H9 (cell line): ENCODE measurements at places on chromosomes 6 and 20. TPM values are rescaled to one million over a fixed set of nuclear protein-coding genes. Genes with fewer than 3 reads are reported as not detected.

GRCh38 chr20:57164872-57165271 is 101.6 kb downstream of the BMP7 start:
- H3K4me3 ChIP-seq = peak overlapping the region; percentile 10; the same call in 1 of the 3 replicates
- no peak overlapping the region for H3K27ac ChIP-seq
- H3K36me3 ChIP-seq = peaks cover 5% of the 10 kb centered on the region; the same call in 2 of the 3 replicates
- DNase-seq = no peak
- H3K4me1 ChIP-seq = no peaks in the 10 kb centered on the region

DNA sequence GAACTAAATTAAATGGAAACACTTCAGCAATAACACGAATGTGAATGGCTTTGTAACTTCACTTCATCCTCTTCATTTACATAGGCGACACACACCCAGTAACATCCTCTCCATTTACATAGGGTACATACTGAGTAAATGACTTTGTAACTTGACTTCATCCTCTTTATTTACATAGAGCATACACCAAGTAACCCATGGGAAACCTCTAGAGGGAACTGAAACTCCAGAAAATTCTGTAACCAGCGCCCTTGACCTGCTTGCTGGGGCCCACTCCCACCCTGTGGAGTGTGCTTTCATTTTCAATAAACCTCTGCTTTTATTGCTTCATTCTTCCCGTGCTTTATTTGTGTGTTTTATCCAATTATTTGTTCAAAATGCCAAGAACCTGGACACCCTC is 81.6 kb upstream of the OPRM1 start:
- H3K27me3 ChIP-seq = no peaks in the 10 kb centered on the region
- peaks cover 2% of the 10 kb centered on the region for H3K36me3 ChIP-seq
- H3K4me1 ChIP-seq = peaks cover 2% of the 10 kb centered on the region; the same call in 1 of the 2 replicates
- no peak overlapping the region for H3K4me3 ChIP-seq
- no peak overlapping the region for H3K27ac ChIP-seq

GRCh38 chr6:21091411-21091810 is 502.1 kb upstream of the SOX4 start:
- no peak for DNase-seq
- no peaks in the 10 kb centered on the region; the same call in 1 of the 2 replicates for H3K4me1 ChIP-seq
- no peak overlapping the region for H3K4me3 ChIP-seq
- no peak overlapping the region for H3K27ac ChIP-seq
- peaks cover 2% of the 10 kb centered on the region; the same call in 2 of the 3 replicates for H3K36me3 ChIP-seq
- H3K27me3 ChIP-seq = no peaks in the 10 kb centered on the region

DNA sequence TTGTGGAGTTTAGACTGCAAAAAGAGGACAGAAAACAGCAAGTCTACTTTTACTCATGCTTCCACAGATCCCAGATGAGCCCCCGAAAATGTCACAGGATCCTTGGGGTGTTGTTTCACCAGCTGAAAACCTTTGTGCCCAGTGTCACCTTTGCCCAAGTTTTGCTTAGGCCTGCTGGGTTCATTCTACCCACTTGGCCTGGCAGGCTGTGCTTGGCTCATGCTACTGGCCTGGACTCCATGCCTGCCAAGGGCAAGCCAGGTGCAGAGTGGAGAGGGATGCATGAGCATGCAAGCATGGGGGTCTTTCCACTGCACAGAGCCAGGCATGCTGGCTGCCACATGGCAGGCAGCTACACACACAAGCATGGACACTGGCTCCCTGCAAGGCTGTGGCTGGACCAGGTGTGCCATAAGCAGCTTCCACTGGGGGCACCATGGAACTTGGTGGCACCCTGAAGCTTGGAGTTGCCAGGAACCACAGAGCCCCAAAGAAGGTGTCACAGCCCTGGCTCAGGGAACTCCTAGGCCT is 1082.0 kb downstream of the KHDRBS2 start:
- peaks cover 10% of the 10 kb centered on the region for H3K36me3 ChIP-seq
- H3K27me3 ChIP-seq = no peaks in the 10 kb centered on the region
- DNase-seq = no peak
- H3K4me1 ChIP-seq = no peaks in the 10 kb centered on the region
- no peak overlapping the region for H3K4me3 ChIP-seq

GRCh38 chr6:113591896-113592827 is 265.0 kb upstream of the MARCKS start:
- no peaks in the 10 kb centered on the region for H3K27me3 ChIP-seq
- peaks cover 22% of the 10 kb centered on the region for H3K4me1 ChIP-seq
- no peak for DNase-seq
- no peak overlapping the region for H3K27ac ChIP-seq
- no peak overlapping the region for H3K4me3 ChIP-seq

DNA sequence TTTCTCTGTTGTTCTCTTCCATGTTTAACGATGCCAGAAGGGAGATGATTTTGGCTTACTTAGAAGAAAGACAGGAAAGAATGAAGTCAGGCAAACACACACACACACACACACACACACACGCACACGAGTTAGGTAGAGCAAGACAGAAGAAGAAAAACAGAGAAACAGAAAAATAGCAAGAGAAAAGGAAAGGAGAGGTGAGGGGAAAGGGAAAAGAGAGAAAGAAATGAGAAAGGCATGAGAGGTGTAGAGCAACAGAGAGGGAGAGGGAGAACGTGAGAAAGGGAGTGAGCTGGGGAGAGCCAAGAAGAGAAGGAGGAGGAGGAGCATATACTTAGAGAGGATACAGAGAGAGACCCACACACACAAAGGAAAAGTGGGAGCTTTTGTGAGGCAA is 385.3 kb downstream of the DOK5 start:
- no peak overlapping the region for H3K4me3 ChIP-seq
- H3K27me3 ChIP-seq = no peaks in the 10 kb centered on the region
- H3K4me1 ChIP-seq = no peaks in the 10 kb centered on the region
- no peak for DNase-seq

GRCh38 chr6:161242779-161243693 is 30.8 kb downstream of the AGPAT4 start:
- no peaks in the 10 kb centered on the region for H3K4me1 ChIP-seq
- H3K4me3 ChIP-seq = peak overlapping the region; percentile 19; the same call in 1 of the 3 replicates
- H3K27ac ChIP-seq = no peak overlapping the region
- H3K27me3 ChIP-seq = no peaks in the 10 kb centered on the region
- peak; percentile 87 for DNase-seq

GRCh38 chr6:142944124-142945048 is 590 bp downstream of the HIVEP2 start:
- H3K4me3 ChIP-seq = peak overlapping the region; percentile 91
- H3K36me3 ChIP-seq = no peaks in the 10 kb centered on the region
- H3K4me1 ChIP-seq = no peaks in the 10 kb centered on the region; the same call in 1 of the 2 replicates
- H3K27ac ChIP-seq = peak overlapping the region; percentile 37
- DNase-seq = peak; percentile 73

DNA sequence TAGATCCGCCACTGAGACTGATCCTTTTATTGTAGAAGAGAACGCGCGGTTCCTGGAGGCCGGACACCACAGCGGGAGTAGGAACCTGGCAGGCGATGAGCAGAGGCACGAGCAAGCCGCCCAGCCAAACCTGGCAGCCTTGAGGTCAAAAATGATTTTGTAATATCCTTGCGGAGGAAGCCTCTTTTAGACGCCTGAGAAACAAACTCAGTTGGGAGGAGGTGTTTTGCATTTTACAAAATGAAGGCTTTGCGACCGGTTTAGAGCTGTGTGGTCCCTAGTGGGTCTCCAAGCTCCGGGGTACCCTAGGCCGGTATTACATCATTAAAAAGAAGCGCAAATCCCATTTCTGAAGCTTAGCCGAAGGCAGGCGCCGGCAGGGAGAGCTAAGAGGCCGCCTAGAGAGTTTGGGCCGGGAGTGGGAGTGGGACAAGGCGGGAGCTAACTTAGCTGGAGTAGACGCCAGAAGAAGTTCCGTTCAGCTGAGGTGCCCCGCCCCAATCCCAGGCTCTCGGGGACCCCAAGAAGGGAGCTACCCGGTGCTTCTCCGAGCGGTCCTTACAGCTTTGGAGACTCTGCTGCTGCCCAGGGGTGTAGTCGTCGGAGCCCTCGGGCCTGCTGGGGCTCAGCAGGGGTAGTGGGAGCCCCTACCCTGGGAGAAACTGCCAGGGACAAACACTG is 1.9 kb upstream of the TBX18 start:
- H3K36me3 ChIP-seq = no peaks in the 10 kb centered on the region
- H3K4me1 ChIP-seq = no peaks in the 10 kb centered on the region; the same call in 1 of the 2 replicates
- DNase-seq = peak; percentile 49
- H3K27ac ChIP-seq = no peak overlapping the region
- peaks cover 75% of the 10 kb centered on the region for H3K27me3 ChIP-seq
- peak overlapping the region; percentile 75 for H3K4me3 ChIP-seq

Gene PHACTR3
- total RNA-seq = not detected in 2 replicates

Gene EDN3
- total RNA-seq = 0.20 and 0.24 TPM in 2 replicates
